ENCODE measurements at places on chromosomes 5 and 9. TPM values are rescaled to one million over a fixed set of nuclear protein-coding genes. Genes with fewer than 3 reads are reported as not detected.

GRCh38 chr5:169213479-169213878 lies 87.5 kb downstream of the SLIT3 start:
- DNase-seq = no peak

DNA sequence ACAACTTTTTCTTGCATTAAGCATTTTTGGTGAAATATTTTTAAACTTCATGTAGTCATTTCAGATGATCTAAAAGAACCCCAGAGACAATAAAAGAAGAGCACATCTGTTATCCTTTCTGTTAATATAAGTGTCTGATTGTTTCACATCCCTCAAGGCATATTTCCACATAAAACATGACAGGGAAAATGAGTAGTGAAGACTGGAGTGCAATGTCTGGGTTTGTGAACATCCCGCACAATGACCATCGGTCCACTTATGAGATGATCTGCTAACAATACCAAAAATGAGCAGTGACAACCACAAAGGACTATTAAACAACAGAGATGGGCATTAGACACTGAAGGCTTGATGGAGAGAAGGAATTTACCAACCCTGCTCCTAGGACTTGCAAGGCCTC lies 209.1 kb downstream of the NR2F1-AS1 start:
- DNase-seq = no peak

DNA sequence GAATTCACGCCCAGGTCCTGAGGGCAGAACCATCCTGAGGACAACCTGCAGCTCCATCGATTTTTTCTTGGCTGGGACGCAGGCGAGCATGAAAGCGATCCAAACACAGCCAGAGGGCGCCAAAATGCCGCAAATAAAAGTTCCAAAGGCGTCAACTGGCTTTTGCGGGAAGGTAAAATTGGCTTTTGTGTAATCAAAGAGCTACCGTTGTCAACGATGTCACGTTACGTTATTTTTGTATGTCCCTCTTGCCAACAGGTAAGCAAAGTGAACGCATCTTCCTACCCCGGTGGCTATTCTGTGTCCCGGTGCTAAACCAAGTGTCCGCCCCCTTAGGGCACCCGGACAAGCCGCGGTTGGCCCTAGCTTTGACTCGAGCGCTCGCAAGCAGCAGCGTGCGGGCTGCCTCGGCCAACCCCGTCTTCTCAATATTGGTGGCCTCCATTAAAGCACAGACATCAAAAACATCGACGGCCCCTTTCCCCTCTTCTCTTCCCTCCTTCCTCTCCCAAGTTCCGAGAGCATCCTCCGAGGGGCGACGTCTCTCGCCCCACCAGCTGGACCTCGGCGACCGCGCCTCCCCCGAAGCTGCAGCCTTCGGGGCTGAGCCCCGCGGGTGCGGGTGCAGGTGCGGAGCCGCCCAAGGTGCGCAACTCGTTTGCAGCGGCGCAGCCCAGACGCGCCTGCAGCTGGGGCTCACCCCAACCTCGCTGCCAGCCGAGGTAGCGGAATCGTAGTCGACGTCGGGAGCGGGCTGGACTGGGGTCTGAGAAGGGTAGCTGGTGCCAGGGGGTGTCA lies 1.1 kb upstream of the BASP1 start:
- peak; percentile 76 for DNase-seq

INSYN2B gene
- polyA plus RNA-seq = 9.1 TPM

BTNL8 gene
- not detected for polyA plus RNA-seq

HTR4 gene
- not detected for polyA plus RNA-seq

CACFD1 gene
- 6.6 TPM for polyA plus RNA-seq

- peak; percentile 42 for DNase-seq
Observed at GRCh38 chr9:78821126-78821822, 524.3 kb downstream of the PSAT1 start.

DNA sequence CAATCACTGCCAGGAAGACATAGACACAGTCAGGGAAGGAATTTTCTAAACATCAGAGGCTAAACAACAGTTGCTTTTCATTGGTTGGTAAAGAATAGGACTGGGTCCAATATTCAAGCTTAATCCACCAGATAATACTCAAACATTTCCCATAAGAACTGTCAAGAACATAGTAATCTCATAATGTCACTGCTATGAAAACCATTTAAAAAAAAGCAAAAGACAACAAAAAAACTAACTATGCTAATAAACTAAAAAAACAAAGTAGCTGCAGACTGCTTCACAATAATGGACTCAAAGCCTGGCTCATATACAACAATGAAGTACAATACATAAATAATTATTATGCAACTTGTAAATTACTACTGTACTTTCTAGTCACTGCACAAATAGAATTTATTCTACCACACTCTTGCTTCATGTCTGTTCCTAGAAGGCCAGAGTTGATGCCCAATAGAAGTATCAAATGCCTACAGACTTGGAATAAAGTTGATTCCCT lies 148.7 kb downstream of the MLLT3 start:
- DNase-seq = no peak

- DNase-seq = no peak
Observed at GRCh38 chr5:77590347-77590746, 48.2 kb downstream of the OTP start.

DNA sequence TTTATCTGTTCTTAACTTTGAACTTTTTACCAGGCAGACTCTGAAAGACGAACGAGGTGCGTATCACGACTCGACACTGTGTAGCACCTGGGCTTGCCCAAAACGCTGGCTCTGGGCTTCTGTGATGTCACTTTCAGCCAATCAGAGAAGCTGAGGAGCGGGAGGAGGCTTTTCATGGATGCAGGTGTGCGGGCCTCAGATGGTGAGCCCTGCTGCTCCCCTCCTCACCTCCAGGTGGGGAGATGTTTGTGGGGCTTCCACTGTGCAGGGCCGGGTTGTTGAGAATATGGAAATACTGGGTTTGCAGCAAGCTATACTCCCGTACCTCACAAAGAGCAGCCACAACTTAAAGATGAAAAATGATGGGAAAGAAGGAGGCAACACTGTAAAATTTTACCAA lies 246.3 kb downstream of the IRX2 start:
- DNase-seq = no peak

GRCh38 chr5:39193553-39194465 lies 25.6 kb downstream of the FYB1 start:
- DNase-seq = no peak

GRCh38 chr5:33905381-33905780 lies 13.6 kb upstream of the ADAMTS12 start:
- peak; percentile 49 for DNase-seq

DNA sequence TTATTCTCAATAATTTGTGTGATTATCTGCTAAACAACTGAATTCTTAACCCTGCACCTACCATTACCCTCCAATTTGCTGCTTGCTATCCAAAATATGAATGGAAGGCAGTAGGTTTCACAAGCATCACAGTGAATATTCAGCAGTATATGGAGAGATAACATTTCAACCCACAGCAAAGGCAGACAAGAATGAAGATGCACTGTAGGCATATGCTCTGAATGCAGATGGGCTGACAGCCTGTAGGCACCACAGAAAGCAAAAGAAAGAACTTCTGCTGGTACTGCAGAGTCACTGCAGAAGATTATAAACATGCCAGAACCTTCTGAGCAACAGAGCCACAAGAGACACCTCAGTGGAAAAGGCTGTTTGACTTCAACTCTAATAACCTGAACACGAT lies 63.6 kb upstream of the SLC12A2 start:
- DNase-seq = no peak

FAM200C gene
- polyA plus RNA-seq = 1.1 TPM

DNA sequence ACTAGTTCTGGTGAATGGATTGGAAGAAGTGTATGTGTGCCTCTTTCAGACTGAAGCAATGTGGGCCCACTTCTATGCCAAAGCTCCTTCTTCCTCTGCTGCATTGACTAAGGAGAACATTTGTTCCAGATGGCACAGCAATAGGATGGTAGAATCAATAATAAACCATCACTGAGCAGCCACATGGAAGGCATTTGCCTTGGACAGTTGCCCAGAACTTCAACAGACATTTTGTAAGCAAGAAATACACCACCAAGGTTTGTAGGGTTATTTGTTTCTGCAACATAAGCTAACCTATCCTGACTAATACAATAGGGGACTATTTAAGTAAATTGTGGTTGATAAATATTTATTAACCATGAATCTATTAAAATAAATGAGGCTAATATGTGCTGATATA lies 37.7 kb upstream of the CSNK1G3 start:
- DNase-seq = no peak

- no peak for DNase-seq
Observed at GRCh38 chr9:123402981-123403509, 47.0 kb downstream of the CRB2 start.

SEMA6A gene
- 0.50 TPM for polyA plus RNA-seq

DNA sequence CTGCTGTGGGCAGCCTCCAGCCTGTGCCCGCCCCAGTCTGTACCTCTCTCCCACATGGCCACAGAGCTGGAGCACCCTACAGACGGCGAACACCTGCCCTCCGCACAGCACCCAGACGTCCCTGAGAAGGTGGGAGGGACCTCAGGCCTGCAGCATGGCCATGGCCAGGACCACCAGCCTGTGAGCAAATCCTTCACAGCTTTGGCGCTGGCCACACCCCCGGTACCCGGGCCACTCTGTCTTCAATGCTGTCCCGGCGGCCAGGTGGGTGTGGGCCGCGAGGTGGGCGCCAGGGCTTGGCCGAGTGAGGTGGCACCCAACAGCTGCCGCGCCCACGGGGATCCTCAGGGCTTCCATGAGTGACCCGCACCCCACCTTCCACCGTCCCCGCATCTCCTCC lies 18.7 kb downstream of the NOTCH1 start:
- DNase-seq = no peak
